ENCODE measurements at places on chromosomes 1 and 21. TPM values are rescaled to one million over a fixed set of nuclear protein-coding genes. Genes with fewer than 3 reads are reported as not detected.

PTPRF gene
- 154 TPM for total RNA-seq

CR1L gene
- 5.8 TPM for total RNA-seq

NKAIN1 gene
- total RNA-seq: 38.4 TPM

COL11A1 gene
- total RNA-seq: 19.2 TPM

SMIM11 gene
- total RNA-seq: 8.9 TPM

LCK gene
- 86.6 TPM for total RNA-seq

CD160 gene
- total RNA-seq: not detected

BGLAP gene
- total RNA-seq: 2.7 TPM

CDC20 gene
- total RNA-seq: 244 TPM

SHISA4 gene
- 9.2 TPM for total RNA-seq

MIXL1 gene
- 2.6 TPM for total RNA-seq

PLA2G2C gene
- total RNA-seq: not detected

OR2T29 gene
- not detected for total RNA-seq

CFHR1 gene
- not detected for total RNA-seq

EXO5 gene
- total RNA-seq: 5.9 TPM

CD1D gene
- total RNA-seq: 1.3 TPM

TACSTD2 gene
- 1.4 TPM for total RNA-seq

SPRR1A gene
- total RNA-seq: not detected

F5 gene
- not detected for total RNA-seq

PTGFR gene
- 0.43 TPM for total RNA-seq

ATP1A4 gene
- 0.63 TPM for total RNA-seq

BTBD19 gene
- total RNA-seq: 0.66 TPM

PLCH2 gene
- 0.31 TPM for total RNA-seq

OPRD1 gene
- total RNA-seq: 3.6 TPM

HS2ST1 gene
- total RNA-seq: 19.5 TPM

FCRL4 gene
- not detected for total RNA-seq

UTS2 gene
- not detected for total RNA-seq

SLC45A3 gene
- 16.0 TPM for total RNA-seq

HFM1 gene
- 3.3 TPM for total RNA-seq

AIM2 gene
- 2.1 TPM for total RNA-seq

C1orf21 gene
- total RNA-seq: 34.2 TPM

PRPF38A gene
- total RNA-seq: 24.8 TPM

LCE1B gene
- total RNA-seq: not detected

SEC16B gene
- total RNA-seq: 0.70 TPM

FMO4 gene
- 1.0 TPM for total RNA-seq

ELF3 gene
- total RNA-seq: 13.0 TPM

GSTM1 gene
- total RNA-seq: not detected

HTR1D gene
- 4.7 TPM for total RNA-seq

TAS1R1 gene
- total RNA-seq: not detected

ETNK2 gene
- total RNA-seq: 26.2 TPM

C1QTNF12 gene
- 3.0 TPM for total RNA-seq

DMBX1 gene
- not detected for total RNA-seq

KRTAP19-3 gene
- total RNA-seq: not detected

HPCA gene
- total RNA-seq: 0.35 TPM

SHISAL2A gene
- total RNA-seq: not detected

All from GM23338 (cell line).